CD14-positive monocyte (primary cell): ENCODE measurements at places on chromosomes 1 and 21.

DNA sequence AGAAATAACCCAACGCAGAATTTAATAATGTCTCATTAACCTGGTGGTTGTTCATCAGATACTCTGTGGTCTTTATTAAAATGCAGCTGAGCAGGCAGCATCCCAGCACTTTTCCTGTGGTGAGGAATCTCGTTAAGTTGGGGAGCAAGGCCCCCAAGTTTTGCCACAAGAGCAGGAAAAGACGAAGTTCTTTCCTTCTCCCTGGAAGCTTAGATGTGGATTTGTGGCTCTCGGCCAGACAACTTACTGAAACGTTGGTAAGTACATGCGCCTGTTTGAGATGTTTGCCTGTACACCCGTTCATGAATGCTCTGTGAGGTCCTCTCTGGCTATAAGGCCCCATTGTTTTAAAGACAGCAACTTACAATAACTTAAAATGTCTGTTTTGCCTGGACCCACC lies 34.3 kb upstream of the PDE9A start:
- no peak for DNase-seq

- no peak for DNase-seq
Observed at GRCh38 chr1:112971006-112971405, 15.0 kb upstream of the SLC16A1 start.

GRCh38 chr1:230399321-230400006 lies 26.7 kb downstream of the PGBD5 start:
- DNase-seq, result no peak

DNA sequence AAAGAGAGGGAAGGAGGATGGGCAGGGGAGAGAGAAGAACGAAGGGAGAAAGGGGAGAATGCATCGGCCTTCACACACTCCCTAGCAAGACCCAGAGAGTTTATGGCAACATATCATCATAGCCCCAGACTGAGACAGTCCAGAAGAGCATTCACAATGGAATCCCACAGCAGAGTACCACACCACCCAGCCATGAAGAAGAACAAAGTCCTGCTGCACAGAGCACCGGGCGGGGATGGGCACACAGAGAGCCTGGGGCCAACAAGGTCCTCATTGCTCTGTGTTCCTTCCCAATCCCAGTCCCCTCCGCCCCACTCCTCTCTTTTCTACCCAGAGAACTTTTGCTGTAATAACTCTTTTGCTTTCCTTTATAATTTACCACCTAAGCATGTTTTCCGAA lies 118.1 kb upstream of the TMPRSS2 start:
- no peak for DNase-seq

DNA sequence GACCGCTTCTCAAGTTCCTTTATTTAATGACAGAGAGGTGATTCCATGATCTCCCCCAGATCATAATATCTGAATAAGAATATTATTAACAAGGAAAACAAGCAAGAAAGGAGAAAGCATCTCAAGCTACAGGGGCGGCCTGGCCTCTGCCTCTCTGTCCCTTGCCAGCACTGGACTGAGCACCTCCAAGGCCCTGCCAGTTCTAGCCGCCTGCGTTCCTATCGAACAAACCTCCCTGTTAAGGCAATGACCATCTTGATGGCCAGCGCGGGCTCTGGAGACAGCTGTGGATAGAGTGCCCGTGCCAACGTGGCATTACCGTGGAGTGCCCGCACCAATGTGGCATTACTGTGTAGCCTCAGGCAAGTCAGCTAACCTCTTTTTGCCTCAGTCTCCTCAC lies 84.8 kb downstream of the NPHP4 start:
- no peak for DNase-seq

DNA sequence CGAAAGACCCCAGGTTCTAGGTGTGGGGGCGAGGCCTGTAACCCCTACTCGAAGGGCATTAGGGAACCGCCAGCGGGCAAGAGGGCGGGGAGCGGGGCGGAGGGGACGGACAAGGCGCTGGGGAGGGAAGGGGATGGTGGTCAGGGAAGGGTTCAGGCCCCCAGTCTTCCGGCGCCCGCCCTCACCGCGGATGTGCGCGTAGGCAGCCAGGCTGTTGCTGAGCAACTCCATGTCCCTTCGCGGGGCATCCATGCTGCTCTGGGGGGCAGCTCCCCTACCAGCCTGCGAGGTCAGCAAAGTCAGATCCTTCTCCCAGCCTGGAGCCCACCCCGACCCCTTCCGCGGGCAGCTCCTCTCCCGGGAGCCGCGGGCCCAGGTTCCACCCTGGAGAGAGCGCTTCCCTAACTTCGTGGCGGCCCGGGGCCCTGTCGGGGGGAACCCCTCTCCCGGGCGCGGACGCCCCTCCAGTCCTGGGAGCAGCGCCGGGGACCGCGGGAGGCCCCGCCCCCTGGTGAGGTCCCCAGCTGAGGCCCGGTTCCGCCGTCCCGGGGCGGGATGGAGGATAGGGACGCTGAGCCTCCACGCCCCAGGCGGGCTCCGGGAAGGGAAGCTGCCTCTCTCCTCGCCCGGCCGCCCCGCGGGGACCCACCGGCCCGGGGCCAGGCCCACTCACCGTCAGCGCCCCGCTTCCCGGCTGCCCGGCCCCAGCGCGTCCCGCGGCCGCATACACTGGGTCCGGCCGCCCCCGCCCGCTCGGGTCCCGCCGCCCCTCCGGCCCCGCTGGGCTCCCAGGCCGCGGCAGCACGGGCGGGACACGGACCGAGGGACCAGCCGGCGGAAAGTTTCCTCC lies 434 bp downstream of the EVA1B start:
- DNase-seq, result no peak

GRCh38 chr21:23853796-23854379 lies 1753.4 kb downstream of the MRPL39 start:
- no peak for DNase-seq

DNA sequence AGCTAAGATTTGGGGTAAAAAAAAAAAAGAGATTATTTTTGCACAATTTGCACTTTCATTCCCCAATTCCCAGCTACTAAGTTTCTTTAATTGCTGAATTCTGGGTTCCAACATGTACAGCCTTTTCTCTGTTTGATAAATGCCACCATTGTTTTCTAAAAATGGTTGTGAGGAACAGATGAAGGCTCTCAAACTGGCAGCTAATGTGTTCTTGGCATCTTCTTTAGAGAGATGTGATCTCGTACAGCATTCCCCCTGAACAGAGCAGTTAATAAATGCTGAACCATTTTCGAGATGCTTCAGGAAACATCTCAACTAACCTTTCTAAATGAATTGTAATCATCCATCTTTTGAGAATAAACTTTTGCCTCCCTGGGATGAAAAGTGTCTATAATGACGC lies 107.9 kb upstream of the DYNLT5 start:
- DNase-seq, result no peak

DNA sequence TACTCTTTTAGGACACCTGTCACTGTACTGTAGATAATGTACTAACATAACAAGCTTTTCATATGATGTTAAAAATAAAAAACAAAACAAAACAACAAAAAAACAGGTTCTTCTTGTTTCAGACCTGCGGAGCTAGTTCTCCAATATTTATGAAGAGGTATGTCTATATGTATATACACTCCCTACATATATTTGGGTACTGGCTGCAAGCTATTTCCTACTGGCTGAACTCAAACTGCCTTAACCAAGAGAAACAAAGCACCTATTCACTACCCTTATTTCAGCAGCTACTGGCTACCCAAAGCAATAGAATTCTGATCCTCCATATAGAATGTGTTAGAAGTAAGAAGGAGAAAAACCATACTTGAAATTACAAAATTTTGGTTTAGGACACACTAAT lies 73.5 kb downstream of the ABL2 start:
- no peak for DNase-seq

- no peak for DNase-seq
Observed at GRCh38 chr1:98103617-98104285, 182.9 kb upstream of the DPYD start.

DNA sequence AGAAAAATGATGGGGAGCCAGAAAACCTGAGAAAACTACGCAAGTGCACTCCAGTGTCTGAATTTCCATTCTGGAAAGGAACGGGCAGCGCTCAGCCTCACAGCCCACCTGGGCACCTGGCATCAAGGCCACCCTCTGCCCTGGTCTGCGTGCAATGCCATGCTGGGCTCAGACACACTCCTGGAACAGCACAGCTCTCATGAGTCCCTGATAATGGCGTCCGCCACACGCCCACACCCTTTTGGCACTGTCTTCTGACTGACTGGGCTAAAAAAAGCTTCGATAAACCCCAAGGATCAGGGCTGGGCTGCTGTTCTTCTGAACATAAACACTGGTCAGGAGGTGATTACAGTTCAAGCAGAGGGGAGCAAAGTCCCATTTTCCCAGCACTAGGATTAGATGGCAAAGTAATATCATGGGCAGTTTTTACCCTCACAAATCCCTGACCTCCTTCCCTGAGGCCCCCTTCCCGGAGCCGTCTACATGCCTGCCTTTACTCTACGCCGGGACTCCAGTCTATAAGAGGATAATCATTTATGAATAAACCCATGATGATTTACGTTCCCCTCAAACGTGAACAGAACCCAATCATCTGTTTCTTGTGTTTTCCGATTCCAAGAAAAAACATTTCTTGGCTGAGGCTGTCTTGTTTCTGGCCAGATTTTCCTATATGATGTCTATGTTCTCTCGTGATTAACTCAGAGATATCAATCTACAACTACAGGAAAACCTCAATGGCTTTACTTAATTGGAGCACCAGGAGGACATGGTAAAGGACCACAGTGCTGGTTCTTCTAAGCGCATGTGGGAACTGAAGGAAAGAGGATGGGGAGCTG lies 22.6 kb downstream of the RCAN1 start:
- no peak for DNase-seq

- no peak for DNase-seq
Observed at GRCh38 chr1:27576806-27577227, 27.1 kb downstream of the AHDC1 start.

DNA sequence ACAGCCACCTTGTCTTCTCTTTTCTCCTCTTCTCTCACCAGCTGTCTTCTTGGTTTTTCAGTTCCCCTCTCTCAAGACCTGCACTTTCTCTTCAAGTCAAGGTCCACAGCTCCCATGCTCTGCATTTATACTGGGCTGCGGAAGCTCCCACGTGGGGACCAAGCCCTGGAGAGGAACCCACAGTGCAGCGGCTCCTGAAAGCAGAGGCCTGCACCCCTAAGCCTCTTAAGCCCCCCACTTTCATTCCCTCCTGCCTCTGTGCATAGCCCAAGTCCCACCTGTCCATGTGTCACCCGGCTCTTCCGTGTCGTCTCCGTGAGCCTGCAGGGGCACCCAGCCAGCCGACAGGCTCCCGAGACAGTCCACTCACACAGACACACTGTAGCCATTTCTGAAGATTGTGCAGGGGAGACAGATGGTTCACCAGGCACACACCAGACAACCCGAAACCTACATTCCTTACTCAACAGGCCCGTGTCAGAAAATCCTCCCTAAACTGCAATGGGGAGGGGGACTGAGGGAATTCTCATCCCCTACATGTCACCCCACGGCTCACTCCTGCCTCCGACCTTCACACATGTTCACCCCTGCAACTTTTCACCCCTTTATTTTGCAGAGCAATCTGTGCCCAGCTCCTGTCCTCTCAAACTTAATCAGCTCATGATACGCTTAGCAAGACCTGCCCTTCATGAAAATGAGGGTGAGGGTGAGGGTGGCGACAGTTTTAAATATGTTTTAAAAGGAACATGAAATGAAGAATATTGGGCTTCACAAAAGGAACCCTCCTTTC lies 6.3 kb downstream of the MX2 start:
- no peak for DNase-seq

- no peak for DNase-seq
Observed at GRCh38 chr1:152410028-152410427, 4.0 kb downstream of the CRNN start.

GRCh38 chr1:65953170-65953569 lies 160.5 kb downstream of the PDE4B start:
- DNase-seq, result no peak

- DNase-seq, result no peak
Observed at GRCh38 chr1:203196371-203196770, 9.9 kb upstream of the CHI3L1 start.

- DNase-seq, result no peak
Observed at GRCh38 chr1:23889074-23889473, 21.0 kb upstream of the FUCA1 start.

- DNase-seq, result no peak
Observed at GRCh38 chr21:45617021-45617921, 26.3 kb upstream of the PCBP3 start.

- DNase-seq, result no peak
Observed at GRCh38 chr1:1669468-1670440, 10.9 kb upstream of the CDK11B start.

- DNase-seq, result no peak
Observed at GRCh38 chr1:200528858-200529606, 91.5 kb downstream of the KIF14 start.

DNA sequence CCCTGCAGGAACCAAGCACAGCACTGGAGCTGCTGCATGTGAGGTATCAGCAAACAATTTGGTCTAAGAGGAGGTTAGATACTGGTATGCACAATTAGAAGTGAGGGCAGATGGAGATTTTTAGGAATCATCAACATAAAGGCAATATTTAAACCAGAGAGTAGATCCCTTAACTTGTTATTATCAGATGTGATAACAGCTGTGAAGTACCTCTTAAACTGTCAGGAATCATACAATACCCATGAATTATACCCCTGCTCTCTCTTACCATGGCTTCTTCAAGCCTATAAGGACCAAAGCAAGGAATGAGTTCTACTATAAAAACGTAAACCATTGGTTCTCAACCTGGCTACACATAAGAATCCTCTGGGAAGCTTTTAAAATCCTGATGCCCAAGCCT lies 3.9 kb downstream of the BCAR3 start:
- DNase-seq, result no peak

- peak; percentile 22 for DNase-seq
Observed at GRCh38 chr1:218474128-218474527, 129.0 kb downstream of the TGFB2 start.

- no peak for DNase-seq
Observed at GRCh38 chr1:106435269-106435668, 621.2 kb upstream of the PRMT6 start.

GRCh38 chr1:172630868-172631267 lies 28.0 kb upstream of the FASLG start:
- no peak for DNase-seq

DNA sequence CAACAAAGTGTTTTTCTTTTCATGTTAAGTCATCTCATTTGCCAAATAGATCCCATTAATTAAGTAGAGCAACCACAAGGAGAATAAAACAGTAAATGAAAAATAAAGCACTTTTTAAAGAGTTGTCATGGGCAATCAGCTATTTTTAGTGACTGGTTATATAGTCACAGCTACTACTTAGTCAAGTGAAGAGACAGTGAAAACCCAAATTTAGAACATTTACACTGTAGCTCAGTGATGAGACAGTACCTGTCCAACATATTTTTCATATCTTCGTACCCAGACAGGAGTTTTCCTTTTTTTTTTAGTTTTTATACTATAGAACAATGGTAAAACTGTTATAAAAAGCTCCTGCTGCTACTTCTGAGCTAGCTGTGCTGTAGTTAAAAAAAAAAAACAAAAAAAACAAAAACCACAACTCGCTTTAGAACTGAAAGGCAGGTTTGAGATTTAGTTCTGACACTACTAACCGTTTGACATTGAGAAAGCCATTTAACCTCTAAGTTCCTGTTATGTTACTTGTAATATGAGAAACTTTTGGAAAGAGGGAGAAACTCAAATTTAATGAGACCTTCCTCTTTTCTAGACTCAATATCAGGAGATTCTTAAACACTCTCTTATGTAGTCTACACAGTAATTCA lies 777.5 kb downstream of the ADGRL2 start:
- DNase-seq, result no peak
